ENCODE measurements at places on chromosomes 2 and 18. TPM values are rescaled to one million over a fixed set of nuclear protein-coding genes. Genes with fewer than 3 reads are reported as not detected.

CNDP1 gene
- not detected for total RNA-seq

PXDN gene
- total RNA-seq = 324 TPM

SERPINB11 gene
- total RNA-seq = not detected

- no peaks in the 10 kb centered on the region for H3K36me3 ChIP-seq
- no peak overlapping the region for H3K27ac ChIP-seq
- no peaks in the 10 kb centered on the region for H3K27me3 ChIP-seq
- H3K4me1 ChIP-seq = no peaks in the 10 kb centered on the region
- DNase-seq = no peak
Observed at GRCh38 chr18:29248805-29249204, 1071.9 kb upstream of the CDH2 start.

DNA sequence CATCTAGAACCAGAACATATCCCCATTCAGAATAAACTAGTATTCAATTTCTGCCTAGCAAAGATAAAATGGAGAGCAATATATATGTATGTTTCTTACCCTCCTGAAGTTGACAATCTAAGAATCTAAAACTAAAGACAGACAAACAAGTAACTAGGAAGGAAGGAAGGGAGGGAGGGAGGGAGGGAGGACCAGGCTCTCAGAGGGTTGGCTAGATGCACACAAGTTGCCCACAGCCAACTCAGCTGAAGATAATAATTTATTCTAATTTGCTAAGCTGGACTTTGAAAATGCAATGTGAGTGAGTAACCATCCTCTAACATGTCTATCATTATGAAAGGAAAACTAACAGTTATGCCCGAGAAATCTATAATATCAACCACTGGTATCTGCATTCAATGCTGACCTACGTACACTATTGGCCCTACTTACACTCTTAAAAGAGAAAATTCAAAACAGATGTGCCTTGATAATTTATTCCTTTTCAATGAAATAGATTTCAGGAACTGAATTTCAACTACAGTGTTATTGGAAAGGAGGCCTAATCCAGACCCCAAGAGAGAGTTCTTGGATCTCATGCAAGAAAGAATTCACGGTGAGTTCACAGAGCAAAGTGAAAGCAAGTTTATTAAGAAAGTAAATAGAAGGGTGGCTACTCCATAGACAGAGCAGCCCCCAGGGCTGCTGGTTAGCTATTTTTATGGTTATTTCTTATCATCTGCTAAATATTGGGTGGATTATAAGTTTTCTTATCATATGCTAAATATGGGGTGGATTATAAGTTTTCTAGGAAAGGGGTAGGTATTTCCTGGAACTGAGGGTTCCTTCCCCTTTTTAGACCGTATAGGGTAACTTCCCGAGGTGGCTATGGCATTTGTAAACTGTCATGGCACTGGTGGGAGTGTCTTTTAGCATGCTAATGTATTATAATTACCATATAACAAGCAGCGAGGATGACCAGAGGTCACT is 288.5 kb upstream of the SLC39A10 start:
- peaks cover 5% of the 10 kb centered on the region for H3K4me1 ChIP-seq
- peak overlapping the region; percentile 11 for H3K4me3 ChIP-seq
- no peaks in the 10 kb centered on the region for H3K36me3 ChIP-seq
- H3K27me3 ChIP-seq = no peaks in the 10 kb centered on the region

DNA sequence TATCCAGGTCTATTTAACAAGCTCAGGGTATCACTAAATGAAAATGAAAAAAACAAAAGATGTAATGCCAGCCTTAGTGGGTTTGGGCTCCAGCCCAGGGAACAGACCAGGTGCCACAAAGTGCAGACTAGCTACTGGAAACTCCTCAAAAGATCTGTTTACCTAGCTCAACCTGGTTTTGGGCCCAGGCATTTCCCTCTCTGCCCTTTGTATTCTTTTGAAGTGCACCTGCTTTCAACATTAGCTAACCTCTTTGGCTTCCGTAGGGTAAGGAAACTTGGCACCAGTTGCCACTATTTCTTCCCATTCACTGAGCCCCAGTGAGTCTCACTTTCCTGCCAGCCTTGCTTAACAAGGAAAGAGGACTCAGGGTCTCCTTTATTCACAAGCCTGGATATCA is 123.6 kb upstream of the CDCA7 start:
- H3K27ac ChIP-seq = no peak overlapping the region
- H3K27me3 ChIP-seq = no peaks in the 10 kb centered on the region
- no peaks in the 10 kb centered on the region for H3K4me1 ChIP-seq
- H3K4me3 ChIP-seq = no peak overlapping the region
- DNase-seq = no peak

- no peak overlapping the region for H3K27ac ChIP-seq
- no peaks in the 10 kb centered on the region for H3K27me3 ChIP-seq
- H3K36me3 ChIP-seq = no peaks in the 10 kb centered on the region
- no peak for DNase-seq
- no peak overlapping the region for H3K4me3 ChIP-seq
Observed at GRCh38 chr18:13594551-13594950, 131.8 kb downstream of the FAM210A start.

DNA sequence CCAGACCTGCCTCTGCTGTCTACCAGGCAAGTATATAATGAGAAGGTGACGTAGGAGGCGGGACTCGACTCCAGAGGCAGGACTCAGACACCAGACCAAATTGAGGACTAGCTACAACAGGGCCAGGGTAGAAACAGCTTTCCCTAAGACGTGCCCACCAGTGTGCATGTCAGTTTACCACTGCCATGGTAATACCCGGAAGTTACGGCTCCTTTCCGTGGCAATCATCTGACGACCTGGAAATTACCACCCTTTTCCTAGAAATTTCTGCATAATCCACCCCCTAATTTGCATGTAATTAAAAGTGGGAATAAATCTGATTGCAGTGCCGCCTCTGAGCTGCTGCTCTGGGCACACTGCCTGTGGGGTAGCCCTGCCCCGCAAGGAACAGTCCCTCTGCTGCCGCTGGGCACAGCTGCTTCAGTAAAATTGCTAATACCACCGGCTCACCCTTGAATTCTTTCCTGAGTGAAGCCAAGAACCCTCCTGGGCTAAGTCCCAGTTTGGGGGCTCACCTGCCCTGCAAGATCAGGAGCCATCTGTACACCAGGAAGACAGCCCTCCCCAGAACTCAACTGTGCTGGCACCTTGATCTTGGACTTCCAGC is 59.1 kb downstream of the ODC1 start:
- no peaks in the 10 kb centered on the region for H3K27me3 ChIP-seq
- no peak overlapping the region for H3K4me3 ChIP-seq
- H3K27ac ChIP-seq = no peak overlapping the region
- DNase-seq = no peak

DNA sequence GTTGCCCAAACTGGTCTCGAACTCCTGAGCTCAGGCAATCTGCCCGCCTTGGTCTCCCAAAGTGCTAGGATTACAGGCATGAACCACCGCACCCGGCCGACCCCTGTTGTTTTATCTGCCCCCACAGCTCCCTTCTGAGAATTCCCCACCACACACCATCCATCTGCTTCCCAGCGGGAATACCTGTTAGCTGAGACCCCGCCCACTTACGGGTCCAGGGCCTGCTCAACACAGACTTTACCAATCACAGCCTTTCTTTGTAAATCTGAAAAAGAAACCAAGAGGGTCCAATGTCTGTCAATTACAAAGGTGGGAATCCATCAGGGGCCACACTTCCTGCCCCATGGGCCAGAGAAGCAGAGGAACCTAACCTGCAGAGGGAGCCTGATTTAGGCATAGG is 14.2 kb upstream of the CABLES1 start:
- H3K27me3 ChIP-seq = no peaks in the 10 kb centered on the region
- H3K36me3 ChIP-seq = no peaks in the 10 kb centered on the region
- H3K4me3 ChIP-seq = no peak overlapping the region
- peaks cover 9% of the 10 kb centered on the region for H3K4me1 ChIP-seq
- peak; percentile 73 for DNase-seq
- no peak overlapping the region for H3K27ac ChIP-seq

GRCh38 chr2:188919824-188920223 is 54.3 kb upstream of the COL3A1 start:
- no peak overlapping the region for H3K4me3 ChIP-seq
- DNase-seq = no peak
